NCI-H187 treated with DMSO at 0.1 percent for 48 hours (cell line): ENCODE measurements at places on chromosomes 7 and 10.
A peak's percentile ranks its signal among the peaks of the same experiment; 100 is the strongest.

DNA sequence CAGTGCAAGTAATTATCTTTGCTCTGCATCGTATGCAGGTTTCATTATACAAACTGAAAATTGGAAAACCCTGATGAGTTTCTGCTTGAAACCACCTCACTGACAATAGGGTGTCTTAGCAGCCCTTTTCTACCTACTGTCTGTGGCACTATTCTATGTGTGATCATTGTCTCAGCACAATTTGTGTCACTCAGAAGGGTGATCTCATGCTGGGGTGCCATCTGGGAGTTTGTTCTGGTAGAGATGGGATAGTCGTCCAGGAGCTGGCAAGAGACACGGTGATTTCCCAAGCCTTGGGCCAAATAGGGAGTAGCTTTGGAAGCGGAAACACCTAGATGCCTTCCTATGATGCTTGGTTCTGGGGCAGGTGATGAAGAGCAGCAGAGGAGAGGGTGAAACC is 186.3 kb downstream of the FRMD4A start:
- DNase-seq: no peak

DNA sequence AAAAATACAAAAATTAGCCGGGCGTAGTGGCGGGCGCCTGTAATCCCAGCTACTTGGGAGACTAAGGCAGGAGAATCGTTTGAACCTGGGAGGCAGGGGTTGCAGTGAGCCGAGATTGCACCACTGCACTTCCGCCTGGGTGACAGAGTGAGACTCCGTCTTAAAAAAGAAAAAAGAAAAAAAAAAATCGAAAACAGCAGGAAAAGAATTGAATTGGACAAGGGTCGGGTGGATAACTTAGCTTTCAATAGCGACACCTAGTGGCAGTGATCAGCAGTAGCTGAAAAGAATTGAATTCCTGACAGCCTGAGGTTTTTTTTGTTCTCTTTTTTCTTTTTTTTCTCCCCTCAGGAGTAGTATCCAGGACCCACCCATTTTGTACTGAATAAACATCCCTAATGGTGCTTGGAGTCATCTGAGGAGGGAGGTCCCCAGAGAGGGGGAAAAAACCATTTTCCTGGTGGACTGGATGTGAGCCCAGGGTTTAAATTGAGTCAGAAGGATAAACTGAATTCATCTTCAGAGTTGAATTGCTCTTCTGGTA is 55.1 kb downstream of the CYCS start:
- peak; percentile 8 for DNase-seq

- no peak for DNase-seq
These were observed 15.6 kb downstream of the CUBN start for GRCh38 chr10:17113889-17114540.

DNA sequence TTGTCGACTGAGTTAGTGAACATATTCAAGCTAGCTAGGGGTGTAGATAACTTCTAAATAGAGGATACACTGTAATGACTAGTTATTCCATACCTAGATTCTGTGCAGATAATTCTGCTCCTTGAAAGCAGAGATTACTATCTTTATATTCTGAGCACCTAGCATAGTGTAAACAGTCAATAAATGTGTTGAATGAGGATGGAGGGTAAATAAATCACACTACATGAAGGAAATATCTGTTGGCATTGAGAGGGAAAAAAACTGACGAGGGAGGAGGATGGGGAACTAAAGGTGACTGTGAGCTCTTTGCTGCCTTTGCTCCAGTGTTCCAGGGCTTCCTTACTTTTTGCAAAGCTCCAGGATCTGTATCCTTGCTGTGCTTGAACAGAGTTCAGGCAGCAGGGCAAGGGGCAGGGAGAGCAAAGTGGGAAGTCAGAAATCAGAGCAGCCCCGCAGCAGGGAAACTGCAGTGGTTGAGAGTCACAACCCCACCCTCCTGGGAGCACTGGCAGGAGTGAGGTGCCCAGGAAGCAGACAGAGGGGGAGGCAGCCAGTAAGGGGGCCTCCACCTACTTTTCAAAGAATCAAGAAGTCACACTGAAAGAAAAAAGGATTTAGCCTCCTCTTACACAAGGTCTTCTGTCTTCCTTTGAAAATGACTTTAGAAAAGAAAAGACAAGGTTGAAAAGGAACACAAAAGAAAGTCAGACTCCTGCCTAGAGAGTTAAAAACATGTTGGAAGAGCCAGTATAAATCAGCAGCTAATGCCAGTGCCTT is 71.8 kb upstream of the LRRN3 start:
- no peak for DNase-seq

DNA sequence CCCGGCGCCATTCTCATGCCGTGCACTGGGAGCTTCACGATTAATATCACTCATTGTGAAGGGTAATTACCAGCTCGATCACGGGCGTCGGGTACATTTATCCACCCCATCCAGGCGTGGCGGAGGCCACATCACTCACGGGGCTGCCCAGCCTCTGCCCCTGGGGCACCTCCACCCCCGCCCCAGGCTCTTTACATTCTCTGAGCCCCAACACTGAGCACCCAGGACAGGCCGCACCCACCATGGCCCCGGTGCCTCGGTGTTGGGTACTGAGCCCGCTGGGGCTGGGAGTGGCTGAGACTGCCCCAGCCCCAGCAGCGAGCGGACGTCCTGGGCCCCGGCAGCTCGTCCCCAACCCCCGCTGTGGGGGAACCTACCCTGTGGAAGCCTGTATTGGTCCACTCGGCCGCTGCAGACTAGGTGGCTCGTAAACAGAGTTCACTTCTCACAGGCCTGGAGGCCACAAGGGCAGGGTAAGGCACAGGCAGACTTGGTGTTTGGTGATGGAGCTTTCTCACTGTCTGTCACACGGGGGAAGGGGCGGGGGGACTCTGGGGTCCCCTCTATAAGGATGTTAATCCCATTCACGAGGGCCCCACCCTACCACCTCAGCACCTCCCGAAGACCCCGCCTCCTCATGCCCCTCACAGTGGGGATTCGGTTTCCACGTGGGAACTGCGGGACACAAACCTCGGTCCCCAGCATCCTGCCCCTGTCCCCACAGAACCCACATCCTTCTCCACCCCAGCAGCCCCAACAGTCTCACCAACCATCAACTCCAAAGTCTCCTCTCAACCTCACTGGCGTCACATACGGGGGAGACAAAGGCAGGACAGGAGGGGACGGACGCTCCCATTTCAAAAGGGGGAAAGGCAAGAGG is 184.1 kb downstream of the ELFN1 start:
- no peak for DNase-seq

- DNase-seq: no peak
These were observed 181.3 kb downstream of the CDK14 start for GRCh38 chr7:90777465-90777864.

DNA sequence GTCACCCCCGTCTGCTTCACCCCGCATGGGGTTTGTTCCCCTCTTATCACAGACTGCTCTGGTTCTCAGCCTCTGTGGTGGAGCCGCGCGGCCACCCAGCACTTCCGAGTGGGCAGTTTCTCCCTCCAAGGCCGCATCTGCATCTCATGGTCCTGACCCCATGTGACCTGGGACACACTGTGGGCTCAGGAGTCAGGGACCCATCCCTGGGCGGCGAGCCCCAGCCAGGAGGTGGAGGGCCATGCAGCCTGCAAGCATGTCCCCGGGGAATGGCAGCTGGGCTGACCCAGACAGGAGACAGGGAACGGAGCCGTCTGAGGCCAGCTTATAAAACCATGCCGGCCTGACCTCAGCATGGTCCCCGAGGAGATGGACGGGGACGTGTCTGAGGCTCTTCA is 25.2 kb upstream of the TTYH3 start:
- DNase-seq: no peak

GRCh38 chr7:52547308-52547910 is 488.0 kb upstream of the POM121L12 start:
- DNase-seq: no peak

- DNase-seq: no peak
These were observed 181.9 kb downstream of the AKR1D1 start for GRCh38 chr7:138258197-138258559.

DNA sequence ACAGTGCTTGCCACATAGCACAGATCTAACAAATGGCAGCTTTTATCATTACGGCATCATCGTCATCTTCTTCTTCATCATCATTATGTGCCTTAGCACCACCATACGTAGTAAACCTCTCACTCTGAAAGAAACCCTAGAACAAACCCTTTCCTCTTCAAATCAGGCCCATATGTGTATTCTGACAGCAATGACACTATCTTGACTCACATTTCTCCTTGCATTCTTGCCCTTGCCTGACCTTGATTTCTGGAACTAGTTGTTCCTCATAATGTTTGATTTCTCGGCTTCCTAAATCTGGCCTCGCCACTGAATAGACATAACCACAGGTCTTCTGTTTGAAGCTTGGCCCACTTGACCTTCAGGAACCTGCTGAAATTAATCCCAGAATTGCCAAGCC is 115.3 kb downstream of the DGKI start:
- DNase-seq: no peak

GRCh38 chr7:105191331-105191730 is 177.3 kb downstream of the KMT2E start:
- DNase-seq: no peak

DNA sequence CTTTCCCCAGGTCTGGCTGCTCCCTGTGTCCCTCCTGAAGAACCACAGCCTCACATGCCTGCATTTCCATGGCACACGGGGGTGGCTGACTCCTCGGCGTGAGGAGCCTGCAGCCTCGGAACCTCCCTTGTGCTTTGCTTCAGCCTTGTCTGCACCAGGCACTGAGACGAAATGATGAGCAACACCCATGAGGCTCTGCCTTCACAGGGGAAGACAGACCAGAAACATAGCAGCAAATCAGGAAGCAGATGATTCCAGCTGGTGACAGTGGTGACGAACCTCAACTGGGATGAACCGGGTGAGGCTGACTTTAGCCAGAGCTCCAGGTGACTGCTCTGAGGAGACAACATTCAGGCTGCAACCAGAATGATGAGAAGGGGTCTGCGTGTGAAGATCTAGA is 84.5 kb upstream of the SMNDC1 start:
- no peak for DNase-seq

DNA sequence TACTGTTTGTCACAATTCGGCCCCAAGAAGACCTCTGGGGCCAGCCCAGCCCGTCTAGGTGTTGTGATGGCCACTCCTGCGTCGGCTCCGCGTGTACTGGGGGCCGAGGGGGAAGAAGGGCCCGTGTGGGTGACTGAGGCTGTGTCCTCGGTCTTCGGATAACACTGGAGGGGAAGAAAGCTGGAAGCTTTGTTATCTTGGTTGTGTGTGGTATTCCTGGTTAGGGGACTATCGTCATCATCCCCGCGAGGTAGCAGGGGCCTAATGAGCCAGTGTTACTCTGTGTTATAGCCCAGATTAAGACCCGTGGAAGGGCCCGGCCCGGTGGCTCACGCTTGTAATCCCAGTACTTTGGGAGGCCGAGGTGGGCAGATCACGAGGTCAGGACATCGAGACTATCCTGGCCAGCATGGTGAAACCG is 854 bp downstream of the MTG1 start:
- no peak for DNase-seq

- no peak for DNase-seq
These were observed 92.4 kb downstream of the CPED1 start for GRCh38 chr7:121080913-121081326.

DNA sequence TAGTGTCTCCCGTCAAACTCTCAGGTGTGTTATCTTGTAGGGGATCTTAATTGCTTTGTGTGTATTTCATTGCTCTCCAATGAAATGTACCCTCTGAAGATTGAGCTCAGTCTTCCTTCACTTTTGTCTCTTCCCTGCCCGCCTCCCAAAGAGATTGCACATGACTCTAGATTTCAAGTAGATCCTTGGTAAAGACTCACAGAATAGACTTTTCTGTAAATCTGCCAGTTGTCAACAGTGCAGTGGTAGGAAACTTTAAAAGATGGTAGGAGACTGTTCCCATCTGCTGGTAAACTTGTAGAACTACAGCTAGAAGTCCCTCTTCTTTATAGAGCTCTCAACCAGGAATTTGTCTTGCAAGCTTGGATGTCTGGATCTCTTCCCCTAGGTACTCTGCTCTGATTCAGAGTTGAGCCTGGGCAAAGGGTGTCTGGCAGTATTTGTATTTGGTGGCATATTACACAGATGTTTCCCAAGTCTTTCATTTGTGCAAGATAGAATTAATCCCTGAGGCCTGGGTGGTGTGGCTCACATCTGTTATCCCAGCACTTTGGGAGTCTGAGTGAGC is 9.6 kb downstream of the CCL26 start:
- no peak for DNase-seq

- DNase-seq: no peak
These were observed 62.2 kb downstream of the PPP1R9A start for GRCh38 chr7:94969434-94970084.

- DNase-seq: no peak
These were observed 137.3 kb downstream of the AUTS2 start for GRCh38 chr7:69735582-69735981.

DNA sequence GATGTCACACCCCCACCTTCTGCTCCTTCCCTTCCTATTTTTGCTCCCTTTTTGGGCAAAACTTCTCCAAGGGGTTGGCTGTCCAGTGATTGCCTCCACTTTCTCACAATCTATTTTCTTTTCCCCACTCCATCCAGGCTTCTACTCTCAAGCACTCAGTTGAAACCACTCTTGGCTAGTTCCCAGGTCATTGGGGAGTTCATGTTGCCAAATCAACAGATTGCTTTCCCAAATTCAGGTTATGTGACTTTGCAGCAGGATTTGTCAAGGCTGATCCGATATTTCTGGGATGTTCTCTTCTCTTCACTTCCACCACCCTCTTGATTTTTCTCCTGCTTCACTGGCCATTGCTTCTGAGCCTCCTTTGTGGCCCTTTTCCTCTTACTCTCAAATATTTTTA is 258.7 kb upstream of the SLC26A5 start:
- DNase-seq: no peak

DNA sequence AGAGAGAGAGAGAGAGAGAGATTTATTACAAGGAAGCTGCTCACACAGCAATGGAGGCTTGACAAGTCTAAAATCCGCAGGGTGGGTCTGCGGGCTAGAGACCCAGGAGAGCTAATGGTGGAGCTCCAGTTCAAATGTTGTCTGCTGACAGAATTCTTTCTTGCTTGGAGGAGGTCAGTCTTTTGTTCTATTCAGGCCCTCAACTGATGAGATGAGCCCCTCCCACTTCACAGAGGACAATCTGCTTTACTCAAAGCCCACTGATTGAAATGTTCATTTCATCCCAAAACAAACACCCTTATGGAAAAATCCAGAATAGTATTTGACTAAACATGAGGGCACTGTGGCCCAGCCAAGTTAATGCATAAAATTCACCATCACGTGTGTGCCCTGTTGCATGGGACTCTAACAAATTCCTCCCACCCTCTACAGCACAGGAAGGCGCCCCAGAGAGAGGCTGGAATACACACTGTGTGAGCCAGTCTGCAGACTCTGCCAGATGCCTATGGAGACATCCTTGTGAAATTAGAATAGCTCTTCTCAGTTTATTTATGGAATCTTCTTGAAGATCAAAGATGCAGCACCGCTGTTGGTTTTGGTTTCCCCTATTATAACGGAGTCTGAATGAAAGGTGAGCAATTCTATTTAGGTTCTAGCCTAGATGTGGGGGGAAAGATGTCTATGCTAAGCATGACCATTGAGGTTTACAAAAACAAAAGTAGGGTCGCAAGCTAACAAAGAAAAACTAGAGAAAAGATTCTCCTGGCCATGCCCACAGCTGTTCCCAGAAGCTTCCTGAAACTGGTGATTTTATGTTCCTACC is 123.0 kb upstream of the SFMBT2 start:
- no peak for DNase-seq

GRCh38 chr10:37754538-37755323 is 102.7 kb downstream of the ZNF248 start:
- no peak for DNase-seq

GRCh38 chr7:88268858-88269257 is 37.8 kb downstream of the STEAP4 start:
- DNase-seq: no peak
